ENCODE measurements at places on chromosomes 16 and 17. TPM values are rescaled to one million over a fixed set of nuclear protein-coding genes. Genes with fewer than 3 reads are reported as not detected.

Gene EVPL
- total RNA-seq, result not detected

DNA sequence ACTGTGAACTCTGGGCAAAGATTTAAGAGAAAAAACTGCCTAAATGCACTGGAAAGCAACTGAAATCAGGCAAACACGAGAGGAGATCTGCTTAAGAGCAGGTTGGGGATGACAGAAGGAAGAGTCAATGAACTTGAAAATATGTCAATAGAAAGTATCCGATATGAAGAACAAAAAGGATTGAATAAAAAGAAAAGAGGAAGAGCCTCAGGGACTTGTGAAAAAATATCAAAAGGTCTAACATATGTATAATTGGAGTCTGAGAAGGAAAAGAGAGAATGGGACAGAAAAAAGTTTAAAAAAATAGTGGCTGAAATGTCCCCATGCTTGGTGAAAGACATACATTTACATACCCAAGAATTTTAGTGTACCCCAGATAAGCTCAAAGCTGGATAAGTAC is 195.5 kb downstream of the COPRS start:
- H3K27me3 ChIP-seq, result peaks cover 3% of the 10 kb centered on the region
- H3K4me3 ChIP-seq, result no peak overlapping the region
- H3K4me1 ChIP-seq, result no peaks in the 10 kb centered on the region
- H3K27ac ChIP-seq, result no peak overlapping the region
- DNase-seq, result no peak

GRCh38 chr16:84740596-84741116 is 40.9 kb downstream of the USP10 start:
- H3K4me1 ChIP-seq, result peaks cover 68% of the 10 kb centered on the region
- no peak for DNase-seq
- no peaks in the 10 kb centered on the region for H3K27me3 ChIP-seq
- no peaks in the 10 kb centered on the region for H3K36me3 ChIP-seq
- no peak overlapping the region for H3K4me3 ChIP-seq

GRCh38 chr16:4011225-4011939 is 104.9 kb downstream of the ADCY9 start:
- H3K27me3 ChIP-seq, result peaks cover 3% of the 10 kb centered on the region
- no peaks in the 10 kb centered on the region for H3K36me3 ChIP-seq
- DNase-seq, result no peak

- H3K4me1 ChIP-seq, result peaks cover 9% of the 10 kb centered on the region
- H3K36me3 ChIP-seq, result no peaks in the 10 kb centered on the region
- H3K4me3 ChIP-seq, result no peak overlapping the region
- H3K27me3 ChIP-seq, result peaks cover 9% of the 10 kb centered on the region
Measured at GRCh38 chr16:49468611-49469310, 95.2 kb downstream of the C16orf78 start.

DNA sequence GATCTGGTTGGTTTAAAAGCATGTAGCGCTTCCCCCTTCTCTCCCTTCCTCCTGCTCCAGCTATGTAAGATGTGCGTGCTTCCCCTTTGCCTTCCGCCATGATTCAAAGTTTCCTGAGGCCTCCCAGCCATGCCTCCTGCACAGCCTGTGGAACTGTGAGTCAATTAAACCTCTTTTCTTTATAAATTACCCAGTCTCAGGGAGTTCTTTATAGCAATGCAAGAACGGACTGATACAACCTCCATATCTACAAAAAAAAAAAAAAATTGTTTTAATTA is 16.6 kb upstream of the PDXDC1 start:
- no peaks in the 10 kb centered on the region for H3K36me3 ChIP-seq
- H3K4me1 ChIP-seq, result no peaks in the 10 kb centered on the region
- H3K27me3 ChIP-seq, result peaks cover 4% of the 10 kb centered on the region
- no peak overlapping the region for H3K27ac ChIP-seq
- DNase-seq, result no peak
- H3K4me3 ChIP-seq, result no peak overlapping the region

- no peak within 1 kb of the TSS for H3K4me3 ChIP-seq
- no peak for DNase-seq
- H3K36me3 ChIP-seq, result no peaks in the 10 kb centered on the region
- peaks cover 6% of the 10 kb centered on the region for H3K27me3 ChIP-seq
Measured at GRCh38 chr16:28596840-28597691, at the start of gene SULT1A2. SULT1A2 (minus strand) TSS chr16:28597050; CDS start chr16:28595930, 1,120 bp downstream.

- H3K4me3 ChIP-seq, result no peak overlapping the region
- H3K36me3 ChIP-seq, result no peaks in the 10 kb centered on the region
- no peak overlapping the region for H3K27ac ChIP-seq
- H3K27me3 ChIP-seq, result no peaks in the 10 kb centered on the region
- DNase-seq, result no peak
- no peaks in the 10 kb centered on the region for H3K4me1 ChIP-seq
Measured at GRCh38 chr16:23527961-23528643, 17.8 kb upstream of the GGA2 start.

DNA sequence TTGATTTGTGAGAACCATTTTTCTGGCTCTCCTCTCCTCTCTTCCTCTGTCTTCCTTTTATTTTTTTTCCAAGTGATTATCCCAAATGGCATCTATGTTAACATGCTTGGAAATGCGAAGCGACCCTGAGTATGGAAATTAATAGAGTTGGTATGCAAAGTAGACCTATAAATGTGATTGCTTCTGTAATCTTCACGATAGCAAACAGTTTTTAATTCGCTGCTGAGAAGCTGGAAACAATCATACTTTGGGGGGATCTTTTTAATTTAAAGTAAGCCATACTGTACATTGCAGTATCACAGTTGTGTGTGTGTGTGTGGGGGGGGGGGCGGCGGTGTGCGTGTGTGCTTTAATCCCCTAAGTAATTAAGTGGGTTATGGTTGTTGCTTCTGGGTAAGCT is 233.3 kb downstream of the CDH13 start:
- H3K4me1 ChIP-seq, result no peaks in the 10 kb centered on the region
- peaks cover 11% of the 10 kb centered on the region for H3K36me3 ChIP-seq
- no peaks in the 10 kb centered on the region for H3K27me3 ChIP-seq
- no peak for DNase-seq
- H3K27ac ChIP-seq, result no peak overlapping the region

DNA sequence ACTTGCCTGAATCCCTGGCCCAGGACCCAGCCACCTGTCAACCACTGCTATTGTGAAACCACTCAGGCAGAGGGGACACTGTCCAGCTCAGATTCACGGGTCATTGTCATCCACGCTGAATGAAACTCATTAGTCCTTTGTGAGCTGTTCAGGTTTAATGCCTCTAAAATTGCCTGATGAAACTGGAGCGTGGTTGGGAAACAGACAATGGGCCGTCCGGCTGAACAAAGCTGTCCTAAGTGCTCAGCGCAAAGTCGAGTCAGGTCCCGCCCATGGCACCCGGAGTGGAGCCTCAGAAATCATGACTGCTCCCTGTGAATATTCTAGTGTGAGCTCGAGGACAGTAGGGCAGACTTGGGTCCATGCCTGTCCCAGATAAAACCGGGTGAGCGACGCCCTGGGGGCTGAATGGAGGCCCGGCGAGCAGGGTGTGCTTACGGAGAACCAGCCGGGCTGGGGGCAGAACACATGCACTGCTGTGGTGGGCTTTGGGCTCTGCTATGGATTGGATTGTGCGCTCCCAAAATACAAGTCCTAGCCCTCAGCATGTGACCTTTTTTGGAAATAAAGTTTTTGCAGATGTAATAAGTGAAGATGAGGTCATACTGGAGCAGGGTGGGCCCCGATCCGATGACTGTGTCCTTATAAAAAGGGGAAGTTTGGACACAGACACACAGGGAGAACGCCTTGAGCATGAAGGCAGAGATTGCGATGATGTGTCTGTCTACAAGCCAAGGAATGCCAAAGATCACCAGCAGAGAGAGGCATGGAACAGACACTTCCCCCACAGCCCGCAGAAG is 12.9 kb upstream of the CMIP start:
- peaks cover 38% of the 10 kb centered on the region for H3K4me1 ChIP-seq
- peaks cover 16% of the 10 kb centered on the region for H3K27me3 ChIP-seq
- H3K36me3 ChIP-seq, result peaks cover 4% of the 10 kb centered on the region
- DNase-seq, result no peak

GRCh38 chr16:1146409-1146808 is 6.5 kb upstream of the CACNA1H start:
- peaks cover 15% of the 10 kb centered on the region for H3K27me3 ChIP-seq
- peaks cover 15% of the 10 kb centered on the region for H3K4me1 ChIP-seq
- DNase-seq, result no peak
- H3K4me3 ChIP-seq, result no peak overlapping the region
- peak overlapping the region; percentile 64 for H3K27ac ChIP-seq
- no peaks in the 10 kb centered on the region for H3K36me3 ChIP-seq

DNA sequence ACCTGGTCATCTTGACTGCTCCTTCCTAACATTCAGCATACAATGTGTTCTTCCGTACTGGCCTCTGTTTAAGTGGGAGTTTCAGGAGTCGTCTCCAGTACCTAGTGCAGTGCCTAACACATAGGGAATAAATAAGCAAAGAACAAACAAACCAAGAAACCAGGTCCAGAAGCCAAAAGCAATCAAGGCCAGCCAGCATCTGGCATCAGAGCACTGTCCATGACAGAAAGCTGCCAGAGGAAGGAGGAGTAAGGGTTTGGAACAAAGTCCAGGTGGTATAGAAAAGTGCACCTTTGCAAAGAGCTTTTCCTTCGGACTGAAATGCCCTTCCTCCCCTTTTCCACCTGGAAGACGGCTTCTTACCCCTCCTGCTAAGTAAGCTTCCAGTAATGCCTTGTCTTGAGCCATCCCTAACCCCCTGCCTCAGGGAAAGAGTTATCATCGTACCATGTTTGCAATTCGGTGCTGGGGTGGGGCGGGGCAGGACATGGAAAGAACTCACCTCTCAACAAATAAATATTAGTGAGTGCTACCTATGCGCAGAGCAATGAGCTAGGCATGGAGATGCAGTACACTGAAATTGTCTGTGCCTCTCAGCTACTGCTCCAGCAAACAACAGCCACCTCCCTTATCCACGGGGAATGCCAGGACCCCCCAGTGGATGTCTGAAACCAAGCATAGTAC is 47.6 kb downstream of the C17orf67 start:
- H3K4me3 ChIP-seq, result no peak overlapping the region
- H3K27ac ChIP-seq, result no peak overlapping the region
- no peaks in the 10 kb centered on the region for H3K36me3 ChIP-seq
- no peaks in the 10 kb centered on the region for H3K4me1 ChIP-seq
- DNase-seq, result no peak

DNA sequence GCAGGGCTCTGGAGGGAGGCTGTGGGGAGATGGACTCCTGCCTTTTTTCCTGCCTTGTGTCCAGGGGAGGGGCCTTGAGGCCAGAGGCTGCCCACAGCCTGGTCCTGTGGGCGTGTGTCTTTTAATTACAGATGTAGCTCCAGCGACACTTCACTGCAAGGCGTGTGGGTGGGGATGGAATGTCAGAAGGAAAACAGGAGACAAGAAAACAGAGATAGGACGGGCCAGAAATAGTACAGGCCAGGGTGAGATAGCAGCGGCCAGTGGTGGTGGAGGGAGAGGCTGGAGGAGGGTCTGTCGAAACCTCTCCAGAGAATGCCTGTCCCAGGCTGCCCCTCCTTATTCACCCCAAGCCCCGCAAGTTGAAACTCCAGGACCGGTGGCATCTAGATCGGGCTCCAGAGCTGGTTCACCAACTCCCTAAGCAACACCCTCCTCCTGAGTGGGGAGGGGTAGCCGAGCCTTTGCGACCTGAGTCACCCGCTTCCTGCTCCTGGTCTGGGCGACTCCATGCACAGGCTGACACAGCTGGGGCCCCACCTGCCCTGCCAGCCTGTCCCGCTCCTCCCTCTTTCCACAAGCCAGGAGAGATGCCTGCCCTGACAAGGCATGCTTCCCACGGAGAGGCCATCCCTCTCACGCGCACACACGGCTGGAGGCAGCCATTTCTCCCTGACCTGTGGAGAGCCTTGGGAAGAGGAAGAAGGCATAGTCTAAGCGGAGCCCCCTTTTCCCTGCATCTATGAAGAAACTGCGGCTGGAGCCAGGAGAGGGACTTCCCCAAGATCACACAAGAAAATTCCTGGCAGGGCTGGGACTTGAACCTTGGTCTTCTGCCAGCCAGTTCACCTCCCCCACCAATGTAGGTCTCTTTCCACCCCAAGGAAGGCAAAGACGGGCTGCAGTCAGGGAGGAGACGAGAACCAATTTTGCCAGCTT is 6.6 kb upstream of the JUP start:
- no peak overlapping the region for H3K27ac ChIP-seq
- H3K4me3 ChIP-seq, result peak overlapping the region; percentile 39
- H3K4me1 ChIP-seq, result peaks cover 6% of the 10 kb centered on the region
- no peaks in the 10 kb centered on the region for H3K36me3 ChIP-seq
- peaks cover 7% of the 10 kb centered on the region for H3K27me3 ChIP-seq
- no peak for DNase-seq

Gene SENP3
- 66.4 TPM for total RNA-seq

GRCh38 chr17:42475835-42476234 is 17.2 kb downstream of the ATP6V0A1 start:
- H3K27ac ChIP-seq, result no peak overlapping the region
- H3K27me3 ChIP-seq, result peaks cover 2% of the 10 kb centered on the region
- H3K4me3 ChIP-seq, result no peak overlapping the region
- no peak for DNase-seq

- no peak overlapping the region for H3K27ac ChIP-seq
- no peaks in the 10 kb centered on the region for H3K4me1 ChIP-seq
- H3K36me3 ChIP-seq, result no peaks in the 10 kb centered on the region
- no peak for DNase-seq
Measured at GRCh38 chr17:39063681-39064069, 87.8 kb downstream of the PLXDC1 start.

Gene KLHL10
- not detected for total RNA-seq

DNA sequence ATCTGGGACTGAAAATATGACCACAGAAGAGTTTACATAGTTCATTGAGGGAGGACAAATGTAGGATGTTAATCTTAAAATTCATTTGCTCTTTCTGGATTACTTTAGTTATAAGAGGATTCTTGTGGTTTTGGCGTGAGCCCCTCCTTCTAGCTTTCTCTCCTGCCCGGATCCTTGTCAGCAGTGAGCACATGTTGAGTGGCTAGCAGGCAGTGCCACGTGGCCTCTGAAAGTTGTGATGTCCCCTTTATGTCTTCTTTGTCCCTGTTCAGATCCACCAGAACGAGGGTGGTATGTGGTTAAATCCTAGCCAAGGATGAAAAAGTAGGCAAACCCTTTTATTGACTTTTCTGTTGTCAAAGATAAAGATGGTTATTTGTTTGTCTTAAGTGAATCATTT is 83.8 kb downstream of the GNAO1 start:
- H3K4me3 ChIP-seq, result no peak overlapping the region
- peaks cover 26% of the 10 kb centered on the region for H3K4me1 ChIP-seq
- H3K27me3 ChIP-seq, result peaks cover 6% of the 10 kb centered on the region

DNA sequence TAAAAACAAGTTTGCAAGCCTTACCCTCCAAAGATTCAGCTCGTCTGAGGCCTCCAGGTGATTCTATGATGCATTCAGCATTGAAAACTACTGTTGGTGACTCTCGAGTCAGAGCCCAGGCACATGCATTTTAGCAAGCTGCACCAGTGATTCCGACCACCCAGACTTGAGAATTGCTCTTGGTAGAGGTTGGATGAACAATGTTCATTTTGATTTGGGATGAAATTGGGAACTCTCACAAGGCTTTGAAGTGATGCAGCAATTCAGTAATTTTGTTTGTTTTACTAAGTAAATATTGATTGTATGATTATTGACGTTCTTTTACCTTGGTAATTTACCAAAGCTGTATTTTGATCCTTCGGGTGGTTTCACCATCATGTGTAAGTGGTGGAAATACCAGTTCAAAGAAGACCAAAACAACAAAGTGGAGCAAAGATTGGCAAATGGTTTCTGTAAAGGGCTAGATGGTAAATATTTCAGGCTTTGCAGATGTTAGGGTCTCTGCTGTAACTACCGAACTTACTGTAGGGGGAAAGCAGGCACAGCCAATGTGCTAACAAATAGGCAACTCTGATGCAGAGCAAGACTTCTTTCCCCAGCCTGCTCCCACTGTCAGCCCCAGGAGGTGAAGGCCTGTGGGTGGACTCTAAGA is 11.8 kb downstream of the ALDH3A2 start:
- H3K27ac ChIP-seq, result no peak overlapping the region
- no peak for DNase-seq
- no peaks in the 10 kb centered on the region for H3K4me1 ChIP-seq

Gene SDR42E1
- total RNA-seq, result 0.20 TPM

- no peaks in the 10 kb centered on the region for H3K36me3 ChIP-seq
- peaks cover 1% of the 10 kb centered on the region for H3K4me1 ChIP-seq
- peak within 1 kb of the TSS; percentile 88 for H3K4me3 ChIP-seq
Measured at GRCh38 chr17:78214016-78214705, at the start of gene BIRC5. BIRC5 (plus strand) TSS chr17:78214253; CDS start chr17:78214317, 64 bp downstream.

Data from glutamatergic neuron (in vitro differentiated cells).